ENCODE measurements at places on chromosomes 11 and 22.
A peak's percentile ranks its signal among the peaks of the same experiment; 100 is the strongest.

DNA sequence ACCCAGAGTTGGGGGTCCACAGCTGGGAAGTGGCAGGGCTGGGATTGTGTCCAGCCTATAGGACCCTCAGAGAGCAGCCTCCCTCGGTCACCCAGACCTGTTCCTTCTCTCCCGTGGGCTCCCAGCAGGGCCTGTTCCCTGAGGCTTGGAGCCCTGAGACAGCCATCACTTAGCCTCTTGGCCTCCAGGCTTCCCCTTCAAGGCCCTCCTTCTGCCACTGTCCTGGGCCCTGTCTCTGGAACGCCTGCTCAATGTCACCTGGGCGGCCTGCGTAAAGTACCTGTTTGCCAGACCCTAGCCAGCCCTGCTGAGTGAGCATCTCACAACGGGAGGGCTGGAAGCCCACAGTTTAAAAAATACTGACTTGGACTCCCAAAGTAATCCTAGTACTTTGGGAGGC, 6.5 kb downstream of the MGAT3 start:
- DNase-seq = no peak

GRCh38 chr11:122751292-122752070, 86.8 kb upstream of the CRTAM start:
- DNase-seq = peak; percentile 46

DNA sequence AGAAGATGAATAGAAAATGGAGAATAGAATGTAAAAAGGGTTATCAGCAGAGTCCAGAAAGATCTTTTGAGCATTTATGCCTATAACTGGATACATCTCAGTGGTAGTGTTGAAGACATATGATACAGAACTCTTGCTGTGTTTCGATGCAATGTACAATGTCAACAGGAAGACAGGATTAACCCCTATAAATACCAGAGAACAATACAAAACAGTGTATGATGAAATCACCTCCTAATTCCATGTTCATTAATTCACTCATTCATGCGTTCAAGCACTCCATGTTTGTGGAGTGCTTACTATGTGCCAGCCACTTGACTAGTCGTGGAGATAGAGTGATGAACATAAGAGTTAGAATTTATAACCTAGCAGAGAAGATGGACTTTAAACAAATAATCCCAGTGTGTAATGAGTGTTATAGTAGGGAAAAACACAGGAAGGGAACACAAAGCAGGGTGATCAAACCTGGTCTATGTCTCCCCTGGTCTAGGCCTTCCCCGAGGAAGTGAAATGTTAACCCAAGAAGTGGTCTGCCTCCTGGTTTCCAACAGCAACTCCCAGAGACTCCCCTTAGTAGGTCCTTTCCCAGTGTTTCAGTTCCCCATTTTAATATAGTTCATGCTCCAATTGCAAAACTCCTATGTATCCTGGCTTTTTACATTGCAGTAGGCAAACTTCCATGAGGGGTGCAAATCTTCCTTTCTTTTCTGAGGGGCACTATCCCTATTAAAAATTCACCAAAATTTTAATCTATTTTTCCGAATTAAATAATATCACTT, 9.1 kb upstream of the SESN3 start:
- DNase-seq = no peak

DNA sequence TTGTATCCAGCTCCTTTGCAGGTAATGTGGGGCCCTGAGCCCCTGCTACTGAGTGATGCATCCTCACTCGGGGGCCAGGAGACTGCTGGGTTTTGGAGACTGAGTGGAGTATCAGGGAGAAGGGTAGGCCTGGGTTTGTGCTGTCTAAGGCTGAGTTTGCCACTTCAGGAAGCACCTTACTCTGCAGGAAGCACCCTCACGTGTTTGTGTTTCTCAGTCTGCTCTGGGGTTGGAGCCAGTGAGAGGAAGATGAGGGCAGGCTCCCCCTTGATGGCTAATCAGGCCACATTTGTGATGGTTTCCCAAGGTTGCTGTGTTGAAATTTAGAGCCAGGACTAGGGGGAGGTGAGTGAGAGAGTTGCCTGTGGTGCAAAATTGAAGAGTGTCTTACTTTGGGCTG, 13.7 kb upstream of the THY1 start:
- no peak for DNase-seq

- DNase-seq = no peak
Observed at GRCh38 chr22:29726106-29726505, 6.3 kb downstream of the CABP7 start.

Measured in foreskin fibroblast (primary cell).